Osteoblast (primary cell): ENCODE measurements at places on chromosomes 11 and 22. TPM values are rescaled to one million over a fixed set of nuclear protein-coding genes. Genes with fewer than 3 reads are reported as not detected.

The OR8B2 gene
- total RNA-seq: not detected in 2 replicates

The MEI1 gene
- 0.29 and 0.36 TPM in 2 replicates for total RNA-seq

The MYBPC3 gene
- total RNA-seq: not detected in 2 replicates

The PIK3IP1 gene
- total RNA-seq: 31.5 and 40.1 TPM in 2 replicates

The SLC2A11 gene
- total RNA-seq: 14.1 and 20.9 TPM in 2 replicates

The PGR gene
- total RNA-seq: under 0.01 and 0.29 TPM in 2 replicates

The OR52N4 gene
- total RNA-seq: not detected in 2 replicates

The DBX1 gene
- total RNA-seq: not detected in 2 replicates

The RASD2 gene
- under 0.01 and 0.29 TPM in 2 replicates for total RNA-seq

The CFAP300 gene
- 6.5 and 11.5 TPM in 2 replicates for total RNA-seq

The CEP126 gene
- 3.6 and 4.1 TPM in 2 replicates for total RNA-seq

The IL18BP gene
- total RNA-seq: 4.0 and 4.4 TPM in 2 replicates

The C11orf87 gene
- 4.3 and 4.7 TPM in 2 replicates for total RNA-seq

The KLHDC7B gene
- total RNA-seq: 0.29 and 0.72 TPM in 2 replicates

The PKP3 gene
- 0.88 and 2.5 TPM in 2 replicates for total RNA-seq

DNA sequence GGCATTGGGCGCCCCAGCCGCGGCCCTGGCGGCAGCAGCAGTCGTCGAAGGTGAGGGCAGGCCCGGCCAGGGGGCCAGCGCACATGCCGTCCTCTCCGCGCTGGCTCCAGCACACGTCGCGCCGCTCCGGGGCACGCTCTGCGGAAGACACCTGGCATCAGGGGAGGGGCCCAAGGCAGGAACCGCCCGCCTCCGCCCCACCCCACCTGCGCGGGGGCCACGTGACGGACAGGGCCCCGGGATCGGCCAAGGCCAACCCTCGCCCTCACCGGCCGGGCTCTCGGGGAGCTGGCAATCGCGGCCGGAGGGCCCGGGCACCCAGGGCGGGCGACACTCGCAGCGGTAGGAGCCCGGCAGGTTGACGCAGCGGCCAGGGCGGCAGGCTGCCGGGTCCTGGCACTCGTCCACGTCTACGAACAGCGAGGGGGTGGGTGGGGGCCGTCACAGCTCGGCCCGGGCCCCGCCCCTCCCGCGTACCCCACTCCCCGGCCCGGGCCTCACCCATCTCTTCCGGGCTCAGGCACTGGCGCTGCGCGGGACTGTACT, 14.9 kb downstream of the SCYL1 start:
- DNase-seq: no peak

GRCh38 chr22:21816787-21817496, 50.5 kb downstream of the MAPK1 start:
- DNase-seq: peak; percentile 92

DNA sequence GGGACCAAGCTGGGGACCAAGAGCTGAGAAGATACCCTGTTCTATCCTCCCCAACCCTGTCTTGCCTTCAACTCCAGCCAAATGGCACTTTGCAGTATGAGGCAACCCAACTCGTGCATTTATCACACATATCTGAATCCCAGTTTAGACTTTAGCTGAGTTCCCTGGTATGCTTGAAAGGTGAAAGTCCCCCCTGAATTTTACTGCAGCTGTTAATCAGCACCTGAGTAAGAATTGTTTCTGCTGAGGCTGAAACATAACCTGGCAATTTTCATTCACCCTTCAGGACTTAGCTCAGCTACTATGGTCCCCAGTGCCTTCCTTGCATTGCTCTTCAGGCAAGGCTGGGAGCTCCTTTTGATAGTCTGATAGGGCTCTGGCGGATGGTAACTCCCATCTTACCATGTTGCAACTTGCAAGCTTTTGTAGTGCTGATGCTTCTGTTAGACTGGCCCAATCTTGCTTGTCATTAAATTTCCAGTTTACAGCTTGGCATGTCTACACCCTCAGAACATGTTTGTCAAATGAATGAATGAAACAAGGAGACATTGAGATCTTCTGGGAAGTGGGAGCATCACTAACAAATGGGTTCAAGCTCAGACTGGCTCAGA, 64.0 kb upstream of the SLC6A5 start:
- DNase-seq: no peak

DNA sequence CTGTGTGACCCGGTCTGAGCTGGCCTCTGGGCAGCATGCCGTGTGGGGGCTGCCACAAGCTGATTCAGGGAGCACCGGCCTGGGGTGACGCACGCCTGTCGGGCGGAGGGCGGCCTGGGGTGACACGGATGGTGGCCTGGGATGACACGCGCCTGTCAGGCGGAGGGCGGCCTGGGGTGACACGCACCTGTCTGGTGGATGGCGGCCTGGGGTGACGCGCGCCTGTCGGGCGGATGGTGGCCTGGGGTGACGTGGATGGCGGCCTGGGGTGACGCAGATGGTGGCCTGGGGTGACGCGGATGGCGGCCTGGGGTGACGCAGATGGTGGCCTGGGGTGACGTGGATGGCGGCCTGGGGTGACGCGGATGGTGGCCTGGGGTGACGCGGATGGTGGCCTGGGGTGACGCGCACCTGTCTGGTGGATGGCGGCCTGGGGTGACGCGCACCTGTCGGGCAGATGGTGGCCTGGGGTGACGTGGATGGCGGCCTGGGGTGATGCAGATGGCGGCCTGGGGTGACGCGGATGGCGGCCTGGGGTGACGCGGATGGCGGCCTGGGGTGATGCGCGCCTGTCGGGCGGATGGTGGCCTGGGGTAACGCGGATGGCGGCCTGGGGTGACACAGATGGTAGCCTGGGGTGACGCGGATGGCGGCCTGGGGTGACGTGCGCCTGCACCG, 21.5 kb downstream of the PTDSS2 start:
- no peak for DNase-seq

GRCh38 chr22:46081036-46081830, 69.1 kb upstream of the PPARA start:
- peak; percentile 76 for DNase-seq

- DNase-seq: no peak
Measured at GRCh38 chr22:45627489-45628233, 44.0 kb upstream of the ATXN10 start.

GRCh38 chr11:67354075-67355022, 1.0 kb upstream of the POLD4 start:
- DNase-seq: peak; percentile 98

DNA sequence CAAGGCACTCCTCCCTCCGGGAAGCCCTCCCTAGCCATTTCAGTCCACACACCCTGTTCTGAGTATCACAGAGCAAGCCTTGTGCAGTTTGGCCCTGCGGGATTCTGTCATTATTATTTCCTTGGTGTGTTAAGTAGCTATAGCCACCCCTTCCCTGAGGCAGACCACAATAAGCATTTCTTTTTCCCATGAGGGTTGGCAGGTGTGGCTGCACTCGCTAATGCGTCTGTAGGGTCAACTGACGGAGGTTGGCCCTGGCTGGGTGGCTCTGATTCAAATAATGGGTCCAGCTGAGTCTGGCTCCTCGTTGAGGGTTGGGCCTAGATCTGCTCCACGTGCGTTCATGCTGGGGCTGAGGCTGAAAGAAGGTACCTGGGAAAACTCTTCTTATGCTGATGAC, 5.1 kb downstream of the F2 start:
- peak; percentile 55 for DNase-seq

- no peak for DNase-seq
Measured at GRCh38 chr11:87317441-87317840, 279.7 kb downstream of the TMEM135 start.

GRCh38 chr11:93236741-93237675, 39.2 kb upstream of the SLC36A4 start:
- no peak for DNase-seq

- DNase-seq: no peak
Measured at GRCh38 chr22:44328326-44328725, 15.6 kb upstream of the SHISAL1 start.

- no peak for DNase-seq
Measured at GRCh38 chr11:126560221-126560620, 204.7 kb downstream of the ST3GAL4 start.

DNA sequence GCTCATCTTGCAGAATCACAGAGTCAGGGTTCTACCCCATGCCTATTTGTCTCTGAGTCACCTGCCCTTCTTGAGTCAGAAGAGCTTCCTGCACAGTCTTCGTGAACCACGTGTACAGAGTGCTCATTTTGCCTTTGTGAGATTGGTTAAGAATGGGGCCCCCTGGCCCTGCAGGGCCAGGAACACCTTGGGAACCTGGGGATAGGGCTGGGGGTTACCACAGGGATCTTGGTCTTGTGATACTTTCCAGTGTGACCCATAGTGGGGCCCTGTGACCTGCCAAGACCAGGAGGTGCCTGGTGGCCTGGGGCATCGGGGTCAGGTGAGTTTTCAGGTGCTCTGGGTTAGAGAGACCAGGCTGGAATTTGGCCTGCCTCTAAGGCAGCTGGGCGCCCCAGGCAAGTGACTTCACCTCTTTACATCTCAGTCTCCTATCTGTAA, 9.4 kb downstream of the TMPRSS13 start:
- DNase-seq: peak; percentile 38

- DNase-seq: no peak
Measured at GRCh38 chr11:86804951-86805350, 4.6 kb downstream of the PRSS23 start.

GRCh38 chr11:119108857-119109221, 1.7 kb downstream of the C2CD2L start:
- DNase-seq: no peak

GRCh38 chr11:3144296-3145205, 20.6 kb downstream of the OSBPL5 start:
- no peak for DNase-seq

GRCh38 chr22:45686004-45686403, 14.4 kb downstream of the ATXN10 start:
- DNase-seq: no peak

- DNase-seq: no peak
Measured at GRCh38 chr11:11301212-11301611, 51.8 kb downstream of the CSNK2A3 start.

GRCh38 chr11:26478710-26479109, 93.4 kb downstream of the MUC15 start:
- no peak for DNase-seq

- no peak for DNase-seq
Measured at GRCh38 chr22:44155115-44155514, 25.6 kb upstream of the PARVG start.

DNA sequence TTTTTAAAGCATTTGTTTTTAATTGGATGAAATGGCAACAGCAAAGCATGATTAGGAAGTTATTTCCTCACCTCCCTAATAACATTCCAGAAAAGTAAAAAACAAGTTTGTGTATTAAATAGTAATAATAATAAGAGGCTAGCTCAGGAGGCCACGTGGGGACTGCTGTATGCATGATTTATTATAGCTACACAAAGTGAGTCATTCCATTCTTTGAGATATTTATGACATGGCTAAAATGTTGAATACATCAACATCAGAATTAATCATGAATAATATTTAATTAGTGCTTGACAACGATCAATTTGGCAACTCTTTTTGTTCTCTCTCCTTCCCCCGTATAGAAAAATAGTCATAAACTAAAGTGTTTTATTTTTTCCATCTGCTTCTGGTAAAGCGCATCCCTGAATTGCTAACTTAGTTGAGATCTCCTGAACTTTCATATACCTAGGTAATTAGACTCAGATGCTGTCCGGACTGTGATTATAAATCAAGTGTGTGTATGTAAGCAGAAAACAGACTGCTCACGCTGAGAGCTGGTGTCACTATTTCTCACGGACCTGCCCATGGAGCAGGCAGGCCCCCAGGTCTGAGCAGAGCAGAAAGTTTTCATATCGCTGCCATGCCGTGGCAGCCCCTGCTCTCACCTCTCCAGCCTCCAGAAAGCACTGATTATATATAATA, 125.7 kb downstream of the WT1 start:
- DNase-seq: no peak

DNA sequence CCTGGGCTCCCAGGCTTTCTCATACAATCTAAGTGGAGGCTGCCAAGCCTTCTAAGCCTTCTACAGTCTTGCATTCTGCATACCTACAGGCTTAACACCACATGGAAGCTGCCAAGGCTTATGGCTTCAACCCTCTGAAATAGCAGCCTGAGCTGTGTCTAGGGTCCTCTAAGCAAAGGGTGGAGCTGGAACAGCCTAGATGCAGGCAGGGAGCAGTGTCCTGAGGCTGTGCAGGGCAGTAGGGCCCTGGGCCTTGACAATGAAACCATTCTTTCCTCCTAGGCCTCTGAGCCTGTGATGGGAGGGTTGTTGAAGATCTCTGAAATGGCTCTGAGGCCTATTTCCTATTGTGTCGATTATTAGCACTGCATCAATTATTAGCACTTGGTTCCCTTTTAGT, 150.9 kb upstream of the GRK3 start:
- no peak for DNase-seq

DNA sequence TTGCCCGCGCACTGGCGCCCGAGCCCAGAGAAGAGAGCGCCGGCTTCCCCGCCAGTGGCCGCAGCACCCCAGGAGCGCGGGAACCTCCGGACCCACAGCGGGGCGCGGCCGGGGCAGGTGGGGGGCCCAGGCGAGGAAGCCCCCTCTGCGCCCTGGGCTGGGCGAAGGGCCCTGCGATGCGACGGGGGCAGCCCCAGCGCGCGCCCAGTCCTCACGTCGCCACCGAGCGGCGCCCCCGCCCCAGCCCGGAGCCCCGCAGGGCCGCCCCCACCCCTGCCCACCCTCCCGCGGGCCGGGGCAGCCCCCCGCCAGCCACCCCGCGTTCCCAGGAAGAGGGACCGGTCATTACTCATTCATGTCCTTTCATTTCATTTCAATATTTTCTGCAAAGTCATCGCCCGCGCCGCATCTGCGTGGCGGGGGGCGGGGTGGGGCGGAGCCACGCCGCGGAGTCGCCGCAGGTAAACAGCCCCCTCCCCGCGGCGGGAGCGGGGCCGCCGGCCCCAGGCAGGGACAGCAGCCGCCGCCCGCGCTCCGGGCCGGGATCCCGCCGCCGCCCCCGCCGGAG, 673 bp upstream of the PANX2 start:
- DNase-seq: peak; percentile 91

GRCh38 chr11:66218036-66218435, 50.4 kb upstream of the RAB1B start:
- no peak for DNase-seq

DNA sequence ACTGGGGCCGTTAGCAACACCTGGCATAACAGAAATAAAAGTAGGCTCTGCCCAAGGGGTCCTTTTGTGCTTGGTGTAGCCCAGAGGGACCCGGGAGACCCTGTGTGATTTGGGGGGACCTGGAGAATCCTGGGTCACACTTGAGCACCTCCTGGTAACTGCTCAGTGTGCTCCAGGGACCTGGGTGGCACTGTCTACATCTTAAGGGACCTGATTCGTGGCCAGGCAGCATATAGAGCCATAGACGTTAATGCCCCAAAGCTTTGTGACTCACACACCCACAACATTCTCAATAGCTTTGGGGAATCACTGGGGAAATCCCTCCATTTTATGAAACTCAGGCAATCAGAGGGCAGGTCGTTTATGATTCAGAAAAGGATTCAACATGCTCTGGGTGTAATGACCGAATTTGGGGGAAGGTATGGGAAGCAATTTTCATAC, 3.6 kb upstream of the IGF2 start:
- DNase-seq: peak; percentile 97

- DNase-seq: no peak
Measured at GRCh38 chr11:26698224-26698623, 23.6 kb downstream of the SLC5A12 start.

DNA sequence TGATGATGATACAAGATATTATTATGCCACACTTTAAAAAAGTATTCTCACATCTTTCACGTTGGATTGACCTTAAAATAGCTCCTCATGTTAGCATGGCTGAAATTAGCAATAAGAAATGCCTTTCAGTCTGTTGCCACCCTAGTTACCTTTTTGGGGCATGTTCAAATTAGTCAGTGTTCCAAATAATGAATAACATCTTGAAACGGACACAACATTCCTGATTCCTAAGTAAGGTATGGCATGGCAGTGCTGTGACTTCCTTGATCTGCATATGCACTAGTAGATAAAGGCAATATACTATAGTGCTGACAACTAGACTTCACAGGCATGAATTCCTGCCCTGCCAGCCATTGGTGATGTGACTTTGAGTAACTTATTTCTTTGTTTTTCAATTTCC, 914.5 kb downstream of the METTL15 start:
- no peak for DNase-seq
